ENCODE measurements at places on chromosomes 7 and 10.

DNA sequence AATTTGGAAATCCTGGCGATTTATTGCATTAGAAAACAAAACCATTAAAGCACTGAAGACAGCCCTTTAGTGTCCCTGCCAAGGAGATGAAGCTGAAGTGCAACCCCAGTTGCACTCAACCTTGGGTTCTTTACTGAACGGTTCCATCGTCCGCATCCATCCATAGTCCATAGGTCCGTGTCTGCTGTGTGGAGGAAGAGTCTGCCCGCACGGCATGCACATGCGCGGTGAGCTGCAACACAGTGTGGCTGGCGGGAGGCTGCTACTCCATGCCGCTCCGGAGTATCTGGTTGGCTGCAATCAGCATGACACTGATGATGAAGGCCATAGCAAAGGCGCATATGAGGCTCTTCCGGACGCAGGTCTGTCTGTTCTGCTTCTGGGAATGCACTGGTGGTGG, 624.6 kb downstream of the CALN1 start:
- DNase-seq: no peak

DNA sequence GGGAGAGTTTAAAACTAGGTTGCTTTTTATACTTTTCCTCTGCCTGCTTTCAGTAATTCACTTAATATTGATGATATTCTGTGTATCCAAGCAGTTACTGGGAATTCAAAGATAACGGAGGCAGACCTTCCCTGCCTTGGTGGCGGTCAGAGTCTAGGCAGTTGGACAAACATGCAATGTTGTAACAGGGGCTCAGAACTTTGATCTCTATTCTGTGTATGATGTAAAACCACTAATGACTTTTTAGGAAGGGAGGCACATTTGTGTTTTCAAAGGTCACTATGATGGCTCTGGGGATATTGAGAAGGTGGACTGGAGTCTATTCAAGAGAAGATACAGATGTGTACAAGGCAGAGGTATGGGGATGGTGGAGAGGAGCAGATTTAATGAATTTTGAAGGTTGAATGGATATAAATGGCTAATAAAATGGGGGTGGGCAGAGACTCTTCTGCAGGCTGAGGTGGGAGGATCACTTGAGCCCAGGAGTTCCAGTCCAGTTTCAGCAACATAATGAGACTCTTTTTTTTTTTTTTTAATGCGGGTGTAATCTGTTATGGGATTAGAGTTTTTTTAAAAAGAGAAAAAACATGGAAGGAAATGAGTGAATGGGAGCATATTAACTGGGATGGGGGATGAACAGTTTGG, 5.7 kb upstream of the PON2 start:
- no peak for DNase-seq

GRCh38 chr7:23294549-23295400, 4.4 kb upstream of the MALSU1 start:
- no peak for DNase-seq

- DNase-seq: no peak
Observed at GRCh38 chr10:27100813-27101347, 586 bp upstream of the ANKRD26 start.

DNA sequence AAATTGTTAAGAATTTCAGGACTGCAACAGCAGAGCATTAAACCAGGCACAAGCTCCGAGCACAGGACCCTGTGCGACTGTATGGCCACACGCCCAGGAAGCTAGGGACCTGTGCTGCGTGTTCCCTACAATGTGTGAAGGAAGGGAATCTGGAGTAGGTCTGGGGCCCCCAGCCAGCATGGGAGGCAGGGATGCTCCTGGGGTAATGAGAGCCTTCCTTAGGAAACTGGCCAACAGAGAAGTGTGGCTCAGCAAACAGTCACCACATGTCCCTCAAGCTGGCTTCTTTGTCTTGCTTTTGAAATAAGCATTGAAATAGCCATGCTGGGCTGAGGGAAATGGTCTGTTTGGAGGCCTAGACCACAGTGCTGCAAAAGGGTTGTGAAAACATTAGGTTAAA, 8.2 kb downstream of the BLNK start:
- no peak for DNase-seq

DNA sequence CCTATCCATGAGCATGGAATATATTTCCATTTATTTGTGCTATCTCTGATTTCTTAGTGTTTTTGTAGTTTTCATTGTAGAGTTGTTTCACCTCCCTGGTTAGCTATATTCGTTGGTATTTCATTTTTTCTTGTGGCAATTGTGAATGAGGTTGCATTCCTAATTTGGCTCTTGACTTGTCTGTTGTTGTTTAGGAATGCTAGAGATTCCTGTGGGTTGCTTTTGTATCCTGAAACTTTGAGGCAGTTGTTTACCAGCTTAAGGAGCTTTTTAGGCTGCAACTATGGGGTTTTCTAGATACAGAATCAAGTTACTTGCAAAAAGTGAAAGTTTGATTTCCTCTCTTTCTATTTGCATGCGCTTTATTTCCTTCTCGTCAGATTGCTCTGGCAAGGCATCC, 304.7 kb upstream of the GRM3 start:
- no peak for DNase-seq

DNA sequence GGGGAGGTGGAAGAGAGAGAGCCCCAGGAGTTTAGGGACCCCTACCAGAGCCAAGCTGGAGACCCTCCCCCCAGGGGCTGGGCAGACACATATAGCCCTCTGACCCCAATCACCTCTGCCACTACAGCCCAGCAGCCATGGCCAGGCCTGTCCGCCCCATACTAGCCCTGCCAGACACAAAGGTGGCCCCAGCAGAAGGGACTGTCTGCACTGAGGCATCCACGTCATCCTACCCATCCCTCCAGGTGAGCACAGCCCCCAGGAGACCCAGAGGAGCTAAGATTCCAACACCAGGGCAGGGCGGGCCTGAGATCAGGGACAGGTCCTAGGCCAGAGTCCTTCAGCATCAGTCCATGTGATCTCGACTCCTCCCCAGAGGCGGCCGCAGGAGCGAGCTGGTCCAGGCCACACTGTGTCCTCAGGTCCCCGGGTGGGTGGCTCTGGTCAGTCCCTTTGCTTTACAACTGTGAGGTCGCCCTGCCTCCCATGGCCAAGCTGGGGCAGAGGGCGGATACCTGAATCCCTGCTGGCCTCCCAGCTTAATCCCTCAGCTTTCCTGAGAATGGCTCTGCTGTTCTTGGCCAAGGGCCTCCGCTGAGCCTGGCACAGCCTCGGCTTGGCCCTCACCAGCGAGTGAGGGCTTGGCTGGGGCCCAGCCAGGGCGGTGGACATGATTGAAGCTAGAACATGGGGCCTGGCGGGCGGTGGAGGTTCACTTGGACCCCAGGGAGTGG, 14.3 kb upstream of the ELN start:
- DNase-seq: no peak

DNA sequence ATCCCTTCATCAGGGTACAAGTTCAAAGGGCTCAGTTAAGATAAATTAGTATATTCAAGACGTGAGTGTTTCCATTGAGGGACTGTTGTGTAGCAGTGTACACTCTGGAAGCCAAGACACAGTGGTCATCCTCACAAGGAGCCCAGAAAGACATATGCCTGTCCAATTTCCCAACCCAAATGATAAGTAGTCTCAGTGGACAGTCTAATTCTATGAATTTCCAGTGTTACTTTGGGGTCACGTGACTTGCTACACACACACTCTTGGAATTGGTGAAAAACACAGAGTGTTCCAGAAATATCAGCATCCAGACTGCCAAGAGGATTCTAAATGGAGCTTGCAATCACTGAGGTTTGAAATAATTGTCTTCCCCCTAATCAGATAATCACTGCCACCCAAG, 365.1 kb downstream of the WDR11 start:
- no peak for DNase-seq

DNA sequence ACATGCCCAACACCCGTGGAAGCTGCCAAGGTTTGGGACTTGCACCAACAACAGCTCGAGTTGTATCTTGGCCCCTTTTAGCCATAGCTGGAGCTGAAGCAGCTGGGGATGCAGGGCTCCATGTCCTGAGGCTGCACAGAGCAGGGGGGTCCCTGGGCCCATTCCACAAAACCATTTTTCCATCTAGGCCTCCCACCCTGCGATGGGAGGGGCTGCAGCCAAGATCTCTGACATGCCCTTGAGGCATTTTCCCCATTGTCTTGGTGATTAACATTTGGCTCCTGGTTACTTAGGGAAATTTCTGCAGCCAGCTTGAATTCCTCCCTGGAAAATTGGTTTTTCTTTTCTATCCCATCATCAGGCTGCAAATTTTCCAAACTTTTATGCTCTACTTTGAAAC, 637.8 kb upstream of the VSTM2A start:
- DNase-seq: no peak

- DNase-seq: no peak
Observed at GRCh38 chr7:7524121-7524520, 11.6 kb downstream of the COL28A1 start.

DNA sequence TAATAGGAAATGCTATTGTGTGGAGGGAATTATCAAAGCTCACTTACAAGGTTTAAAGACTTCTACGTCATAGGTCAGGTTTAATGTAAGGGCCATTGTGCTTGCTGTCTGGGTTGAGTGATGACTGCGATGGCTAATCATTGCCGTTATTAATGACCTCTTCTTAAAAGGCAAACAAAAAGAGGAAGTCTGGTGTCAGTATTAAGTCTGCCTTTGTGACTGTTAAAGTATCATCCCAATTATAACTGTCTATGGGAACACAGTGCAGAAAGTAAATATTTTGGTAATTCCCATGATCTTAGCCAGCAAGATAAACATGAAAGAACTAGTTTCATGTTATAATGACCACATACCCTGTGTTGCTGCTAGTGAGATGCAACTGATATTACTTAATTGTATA, 382.4 kb downstream of the BBS9 start:
- no peak for DNase-seq

GRCh38 chr10:123972481-123973401, 81.1 kb upstream of the CPXM2 start:
- DNase-seq: no peak

DNA sequence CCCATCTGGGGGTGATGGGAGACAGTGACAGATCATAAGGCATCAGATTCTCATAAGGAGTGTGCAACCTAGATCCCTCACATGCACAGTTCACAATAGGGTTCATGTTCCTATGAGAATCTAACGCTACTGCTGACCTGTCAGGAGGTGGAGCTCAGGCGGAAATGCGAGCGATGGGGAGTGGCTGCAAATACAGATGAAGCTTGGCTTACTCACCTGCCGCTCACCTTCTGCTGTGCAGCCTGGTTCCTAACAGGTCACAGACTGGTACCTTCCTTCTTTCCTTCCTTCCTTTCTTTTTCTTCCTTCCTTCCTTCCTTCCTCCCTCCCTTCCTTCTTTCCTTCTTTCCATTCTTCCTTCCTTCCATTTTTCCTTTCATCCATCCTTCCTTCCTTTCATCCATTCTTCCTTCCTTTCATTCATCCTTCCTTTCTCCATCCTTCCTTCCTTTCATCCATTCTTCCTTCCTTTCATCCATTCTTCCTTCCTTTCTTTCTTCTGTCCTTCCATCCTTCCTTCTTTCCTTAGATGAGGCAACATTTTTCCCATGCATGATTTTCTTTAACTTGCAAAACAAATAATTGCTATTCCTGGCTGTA, 370.0 kb upstream of the AUTS2 start:
- DNase-seq: no peak

DNA sequence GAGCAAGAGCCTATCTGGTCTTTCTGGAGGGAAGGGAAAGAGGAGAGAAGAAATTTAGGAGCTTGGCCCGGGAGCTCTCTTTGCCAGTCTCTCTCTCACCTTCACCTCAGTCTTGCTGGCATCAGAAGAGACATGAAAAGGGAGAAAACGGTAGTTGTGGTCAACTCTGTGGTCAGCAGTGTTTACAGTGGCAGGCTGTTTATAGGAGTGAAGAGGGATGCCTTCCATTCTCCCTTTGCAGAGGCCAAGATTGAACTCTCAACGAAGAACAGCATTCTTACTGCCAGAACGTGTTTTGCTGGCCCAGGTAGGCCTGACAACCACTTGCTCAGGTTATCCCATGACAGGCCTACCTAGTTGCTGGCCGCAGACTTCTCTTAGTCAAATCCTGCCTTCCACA, 133.3 kb downstream of the CCDC3 start:
- DNase-seq: no peak

DNA sequence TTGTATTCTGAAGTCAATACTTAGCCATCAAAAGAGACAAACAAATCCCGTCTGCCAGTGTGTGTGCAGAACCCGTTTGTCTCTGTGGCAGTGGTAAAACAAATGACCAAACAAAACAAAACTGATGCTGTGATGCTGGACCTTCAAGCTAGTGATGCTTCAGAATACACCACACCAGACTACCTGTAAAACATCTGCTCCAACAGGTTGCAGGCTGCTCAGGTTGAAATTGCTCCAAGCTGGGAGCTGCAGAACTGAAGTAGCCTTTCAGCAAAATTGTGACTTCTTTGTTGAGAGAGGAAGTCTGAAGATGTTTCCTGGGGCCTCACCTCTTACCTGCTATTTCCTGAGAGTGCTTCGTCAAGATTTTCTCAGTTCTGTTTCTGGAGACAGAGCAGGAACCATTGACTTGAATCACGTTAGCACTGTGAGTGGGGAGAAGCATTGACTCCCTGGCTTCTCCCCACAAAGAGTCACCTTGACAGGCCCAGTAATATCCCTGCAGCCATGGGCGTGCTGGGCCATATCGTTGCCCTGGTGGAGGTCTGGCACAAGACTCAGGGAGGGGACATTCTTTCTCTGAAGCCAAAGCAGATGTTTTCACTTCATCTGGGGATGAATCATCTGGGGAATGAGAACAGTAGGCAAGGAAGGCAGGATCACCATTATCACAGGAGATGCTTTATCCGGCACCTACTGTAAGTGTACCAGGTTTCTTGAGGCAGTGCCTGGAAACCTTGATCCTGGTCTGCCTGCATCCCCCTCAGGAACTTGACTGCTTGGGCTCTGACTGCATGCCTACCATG, 80.2 kb downstream of the RBM20 start:
- DNase-seq: no peak

- DNase-seq: no peak
Observed at GRCh38 chr10:12852687-12853086, 148.8 kb downstream of the CCDC3 start.

DNA sequence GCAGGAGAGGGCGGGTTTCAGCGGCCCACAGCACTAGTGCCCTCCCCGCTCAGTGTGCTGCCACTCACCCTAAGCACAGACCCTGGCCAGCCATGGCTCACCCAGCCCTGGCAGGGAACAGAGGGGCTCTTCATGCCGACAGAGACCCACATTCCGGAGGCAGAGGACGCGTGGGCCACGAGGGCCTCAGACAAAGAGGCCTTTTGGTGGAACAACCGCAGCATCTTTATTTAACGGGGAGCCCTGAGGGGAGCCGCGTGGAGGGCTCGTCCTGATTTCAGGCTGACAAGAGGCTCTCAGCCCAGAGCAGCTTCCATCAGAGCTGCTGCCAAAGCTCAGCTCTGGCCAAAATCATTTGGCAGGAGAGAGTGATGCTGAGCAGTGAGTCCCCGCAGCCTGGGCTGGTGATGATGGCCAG, 127.8 kb downstream of the SH3PXD2A start:
- DNase-seq: no peak

- no peak for DNase-seq
Observed at GRCh38 chr7:107122486-107122911, 46.3 kb upstream of the HBP1 start.

GRCh38 chr10:29993319-29993915, 66.0 kb downstream of the JCAD start:
- DNase-seq: no peak

Measured in kidney tubule cell (primary cell).